Left renal pelvis (tissue), 4 donors: ENCODE measurements at places on chromosomes 13 and 19. TPM values are rescaled to one million over a fixed set of nuclear protein-coding genes. Genes with fewer than 3 reads are reported as not detected.

GRCh38 chr19:41616792-41617621 is 9.9 kb downstream of the CEACAM4 start:
- DNase-seq: no peak

GRCh38 chr19:15453906-15454860 is 4.4 kb upstream of the WIZ start:
- no peak for DNase-seq

DNA sequence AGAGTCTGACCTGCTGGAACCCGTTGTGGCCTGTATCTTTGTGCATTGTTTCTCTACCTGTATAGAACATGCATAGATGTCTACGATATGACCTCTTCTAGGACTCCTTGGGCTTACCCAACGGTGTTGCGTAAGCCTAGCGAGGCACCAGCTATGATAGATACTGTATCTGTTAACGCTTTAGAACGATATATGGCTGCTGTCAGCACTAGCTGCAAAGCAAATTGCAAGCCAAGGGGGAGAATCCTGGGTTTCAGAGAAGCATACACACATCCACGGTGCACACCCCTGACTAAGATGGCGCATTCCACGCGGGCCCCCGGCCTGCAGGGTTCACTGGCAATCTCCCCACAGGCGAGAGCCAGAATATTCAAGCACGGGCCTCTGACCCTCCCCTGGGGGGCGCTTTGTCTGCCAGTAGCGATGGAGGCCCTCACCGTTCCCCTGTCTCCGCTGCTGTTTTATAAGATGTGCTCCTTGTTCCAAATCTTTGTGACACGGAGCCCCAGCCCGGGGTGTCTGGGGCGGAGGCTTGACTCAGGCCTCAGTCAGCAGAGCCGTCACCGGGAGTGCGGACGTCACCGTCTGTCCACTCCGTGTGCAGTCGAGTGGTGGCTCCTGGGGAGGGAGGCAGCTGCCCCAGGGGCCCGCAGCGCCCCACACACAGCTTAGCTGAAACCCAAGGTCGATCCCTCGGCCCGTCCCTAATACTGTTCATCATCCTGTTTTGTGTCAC is 12.9 kb upstream of the RPS15 start:
- no peak for DNase-seq

The KLK15 gene
- not detected for polyA plus RNA-seq

DNA sequence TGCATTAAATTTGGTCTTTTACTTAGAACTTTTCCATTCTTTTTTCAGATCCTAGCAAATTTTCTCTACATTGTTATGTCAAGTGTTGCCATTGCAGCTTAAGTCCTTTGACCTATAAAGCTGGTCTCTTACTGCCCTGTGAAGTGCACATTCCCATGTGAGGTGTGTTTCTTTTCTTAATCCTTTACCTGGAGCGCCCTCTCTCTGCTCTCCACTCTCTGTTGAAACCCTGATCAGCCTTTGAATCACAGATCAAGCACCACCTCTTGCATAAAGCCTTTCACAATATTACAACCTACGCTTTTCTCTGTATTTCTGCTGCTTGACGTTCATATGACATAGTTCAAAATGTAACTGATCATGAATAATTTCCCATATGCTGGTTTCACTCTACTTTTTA is 84.8 kb downstream of the PCDH17 start:
- DNase-seq: no peak

GRCh38 chr13:111131611-111132010 is 16.5 kb downstream of the ARHGEF7 start:
- no peak for DNase-seq

DNA sequence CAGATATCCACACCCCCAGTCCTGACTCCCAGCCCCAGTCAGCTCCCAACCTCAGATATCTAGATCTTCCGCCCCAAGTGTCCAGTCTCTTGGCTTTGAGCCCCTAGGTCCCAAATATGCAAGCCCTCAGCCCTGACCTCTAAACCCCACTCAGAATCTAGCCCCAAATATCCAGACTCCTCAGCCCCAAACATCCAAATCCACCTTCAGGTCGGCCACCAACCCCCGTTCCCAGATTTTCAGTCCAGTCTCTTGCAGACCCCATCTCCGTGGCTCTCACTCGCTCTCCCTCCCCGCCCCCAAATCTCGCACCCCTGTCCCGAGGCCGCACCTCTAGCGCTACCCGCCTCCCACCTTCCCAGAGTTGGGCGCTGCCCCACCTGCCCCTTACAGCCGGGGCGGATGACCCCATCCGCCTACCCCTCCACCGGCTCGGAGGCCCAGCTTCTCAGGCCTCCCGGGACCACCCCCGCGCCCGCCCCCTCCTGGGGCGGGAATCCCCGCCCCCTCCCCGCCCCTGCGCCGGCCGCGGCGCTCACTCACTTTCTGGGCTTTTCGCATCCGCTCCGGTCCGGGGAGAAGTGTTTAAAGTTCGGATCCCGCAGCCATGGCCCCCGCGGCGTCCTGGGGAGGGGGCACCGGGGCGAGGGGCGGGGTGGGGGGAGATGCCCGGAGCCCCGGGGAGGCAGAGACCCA is 604 bp downstream of the ERFL start:
- no peak for DNase-seq

The ATXN8OS gene
- not detected for polyA plus RNA-seq

DNA sequence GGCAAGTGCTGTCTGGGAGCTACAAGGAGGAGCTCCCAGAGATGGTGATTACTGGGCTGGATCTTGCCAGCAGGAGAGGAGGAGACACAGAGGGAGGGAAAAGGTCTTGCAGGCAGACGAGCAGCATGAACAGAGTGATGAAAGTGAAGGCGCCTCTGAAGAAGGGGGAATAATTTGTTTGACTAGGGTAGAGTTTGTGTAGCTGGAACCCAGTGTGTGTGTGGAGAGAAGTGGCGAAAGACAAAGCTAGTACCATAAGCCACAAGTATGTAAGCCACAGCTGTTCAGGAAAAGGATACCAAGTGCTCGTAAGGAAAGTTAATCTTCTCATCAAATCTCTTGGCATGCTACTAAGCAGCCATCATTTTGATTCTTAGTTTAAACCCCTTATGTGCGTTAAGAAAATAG is 5.4 kb downstream of the FLT1 start:
- DNase-seq: no peak

- DNase-seq: no peak
Observed at GRCh38 chr19:38850436-38850975, 720 bp upstream of the HNRNPL start.

- no peak for DNase-seq
Observed at GRCh38 chr19:10289167-10289835, 451 bp upstream of the ICAM5 start.

DNA sequence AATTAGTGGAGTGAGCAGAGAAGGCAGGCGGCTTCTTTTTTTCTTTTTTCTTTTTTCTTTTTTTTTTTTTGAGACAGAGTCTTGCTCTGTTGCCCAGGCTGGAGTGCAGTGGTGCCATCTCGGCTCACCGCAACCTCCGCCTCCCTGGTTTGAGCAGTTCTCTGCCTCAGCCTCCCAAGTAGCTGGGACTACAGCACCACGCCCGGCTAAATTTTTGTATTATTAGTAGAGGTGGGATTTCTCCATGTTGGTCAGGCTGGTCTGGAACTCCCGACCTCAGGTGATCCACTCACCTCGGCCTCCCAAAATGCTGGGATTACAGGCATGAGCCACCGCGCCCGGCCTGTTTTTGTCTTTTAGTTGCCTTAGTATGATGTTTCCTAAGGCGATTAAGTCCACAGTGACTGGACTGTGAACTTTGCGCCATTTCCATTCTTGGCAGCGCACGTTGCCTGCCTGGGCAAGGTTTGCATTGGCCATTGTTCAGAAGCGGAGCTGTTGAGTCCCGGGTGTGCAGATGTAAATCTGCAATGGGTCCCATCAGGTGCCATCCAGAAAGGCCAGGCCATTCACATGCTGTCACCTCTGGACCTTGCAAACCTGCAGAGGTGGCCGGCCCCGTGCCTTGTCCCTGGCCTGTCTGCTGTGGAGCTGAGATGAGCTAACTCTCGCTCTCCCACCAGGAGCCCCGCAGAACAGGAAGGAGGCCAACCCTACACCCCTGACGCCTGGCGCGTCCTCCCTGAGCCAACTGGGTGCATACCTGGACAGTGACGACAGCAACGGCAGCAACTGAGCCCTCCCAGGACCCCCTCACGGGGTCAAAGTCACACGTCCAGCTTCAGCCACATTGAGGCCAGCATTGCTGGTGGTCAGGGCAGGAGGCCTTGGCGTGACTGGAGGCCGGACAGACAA is 10.9 kb upstream of the SHD start:
- no peak for DNase-seq

DNA sequence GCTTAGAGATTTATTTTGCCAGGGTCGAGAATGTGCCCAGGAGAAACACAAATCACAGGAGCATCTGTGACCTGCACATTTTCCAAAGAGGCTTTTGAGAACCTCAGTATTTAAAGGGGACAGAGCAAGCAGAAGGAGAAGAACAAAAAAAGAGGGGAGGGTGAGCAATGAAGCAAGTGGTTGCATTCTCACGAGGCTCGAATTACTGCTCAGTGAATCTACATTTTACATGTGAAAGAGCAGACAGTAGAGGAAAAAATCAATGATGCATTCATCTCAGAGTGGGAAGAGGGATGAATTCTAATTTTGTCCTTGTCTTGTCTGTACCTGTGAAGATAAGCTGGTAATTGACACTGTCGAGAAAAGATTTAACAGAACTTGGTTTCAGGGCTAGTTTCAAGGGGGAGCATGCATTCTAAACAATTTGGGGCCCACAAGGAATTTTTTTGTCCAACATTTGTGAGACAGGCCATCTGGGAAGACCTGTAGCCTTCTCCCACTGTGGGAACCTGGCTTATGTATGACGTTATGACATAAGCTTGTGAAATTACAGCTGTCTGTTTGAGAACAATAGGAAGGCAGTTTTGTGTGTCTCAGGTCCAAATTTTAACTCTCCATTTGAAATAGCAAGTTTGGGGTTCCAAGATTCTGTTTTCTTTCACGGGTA is 855.1 kb downstream of the SLITRK5 start:
- no peak for DNase-seq

- no peak for DNase-seq
Observed at GRCh38 chr19:16412596-16413355, 59.0 kb downstream of the EPS15L1 start.

The DPP9 gene
- 17.4 TPM for polyA plus RNA-seq

GRCh38 chr19:58529405-58529804 is 9.8 kb upstream of the ZBTB45 start:
- no peak for DNase-seq

GRCh38 chr13:40271931-40272775 is 394.3 kb downstream of the FOXO1 start:
- DNase-seq: no peak

- no peak for DNase-seq
Observed at GRCh38 chr19:56091751-56092546, 29.1 kb downstream of the ZNF787 start.

DNA sequence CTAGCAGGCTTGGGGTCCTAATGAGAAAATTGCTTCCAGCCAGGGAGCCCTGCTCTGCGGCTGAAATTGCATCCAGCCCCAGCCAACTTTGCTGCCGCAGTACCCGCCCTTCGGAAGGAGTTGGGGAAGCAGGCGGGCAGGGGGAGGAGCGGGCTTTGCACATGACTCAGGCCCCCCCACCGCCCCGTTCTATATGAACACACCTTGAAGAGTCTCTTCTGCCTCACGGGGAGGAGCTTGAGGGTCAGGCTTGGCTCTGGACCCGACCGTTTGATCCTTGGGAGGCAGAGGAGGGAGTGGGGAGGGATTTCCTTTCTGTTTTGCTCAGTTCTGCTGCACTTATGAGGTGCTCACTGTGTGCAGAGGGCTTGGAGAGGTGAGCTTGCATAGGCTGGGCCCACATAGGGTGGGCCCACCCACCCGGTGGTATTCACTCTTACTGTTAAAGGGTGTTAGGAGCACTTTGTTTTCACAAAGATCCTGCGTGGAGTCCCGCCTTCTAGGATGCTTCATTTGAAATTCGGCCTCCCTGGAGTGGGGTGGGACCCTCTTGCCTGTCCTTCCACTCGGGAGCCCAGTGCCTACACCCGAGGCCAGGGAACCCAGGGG is 46.5 kb downstream of the LYL1 start:
- no peak for DNase-seq

The CYP2S1 gene
- 0.33 TPM for polyA plus RNA-seq

- DNase-seq: no peak
Observed at GRCh38 chr13:24854311-24854710, 90.3 kb downstream of the RNF17 start.

DNA sequence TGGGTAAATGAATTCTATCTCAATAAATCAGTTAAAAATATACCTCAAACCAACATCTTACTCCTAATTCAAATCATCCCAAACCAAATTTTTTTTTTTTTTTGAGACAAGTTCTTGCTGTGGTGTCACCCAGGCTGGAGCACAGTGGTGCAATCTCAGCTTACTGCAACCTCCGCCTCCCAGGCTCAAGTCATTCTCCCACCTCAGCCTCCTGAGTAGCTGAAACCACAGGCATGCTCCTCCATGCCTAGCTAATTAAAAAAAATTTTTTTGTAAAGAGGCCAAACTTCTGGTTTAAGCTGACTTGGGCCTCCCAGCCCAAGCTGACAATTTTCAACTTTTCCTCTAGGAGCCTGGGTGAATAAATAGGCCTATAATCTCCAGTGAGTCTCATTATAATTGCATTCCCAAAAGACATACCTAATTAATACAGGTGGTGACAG is 22.1 kb upstream of the OLFM2 start:
- no peak for DNase-seq

DNA sequence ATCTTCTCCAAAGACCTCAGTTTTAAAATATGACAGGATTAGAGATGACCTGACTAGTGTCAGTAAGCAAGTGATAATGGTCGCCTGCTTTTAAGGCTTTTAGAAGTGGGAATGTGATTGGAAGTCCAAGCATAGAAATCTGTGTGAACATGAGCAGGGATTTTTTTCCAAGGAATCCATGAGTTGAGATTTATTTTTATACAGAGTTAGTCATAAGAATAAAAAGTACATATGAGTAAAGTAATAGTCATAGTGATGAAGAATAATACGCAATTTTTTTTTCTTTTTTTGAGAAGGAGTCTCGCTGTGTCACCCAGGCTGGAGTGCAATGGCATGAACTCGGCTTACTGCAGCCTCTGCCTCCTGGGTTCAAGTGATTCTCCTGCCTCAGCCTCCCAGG is 1.6 kb downstream of the ZNF546 start:
- DNase-seq: no peak

DNA sequence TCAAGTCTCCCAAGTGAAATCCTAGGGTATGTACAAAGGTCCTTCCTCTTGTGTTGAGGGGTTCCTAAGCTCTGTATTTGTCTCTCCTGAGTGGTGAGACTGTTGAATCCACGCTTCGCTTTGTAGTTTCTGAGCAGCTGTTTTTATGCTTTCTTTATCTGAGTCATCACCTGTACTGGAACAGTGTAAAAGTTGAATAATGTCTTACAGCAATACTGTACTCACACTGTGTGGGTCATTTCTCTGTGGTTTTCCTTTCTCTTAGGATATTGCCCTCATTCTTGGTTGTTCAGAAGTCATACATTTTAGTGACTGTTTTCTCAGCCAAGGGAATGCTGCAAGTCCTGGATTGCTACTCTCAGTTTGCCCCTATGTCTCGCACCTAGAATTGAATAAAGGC is 1596.6 kb downstream of the SLITRK5 start:
- DNase-seq: no peak
